ENCODE measurements at places on chromosomes 7 and 10. TPM values are rescaled to one million over a fixed set of nuclear protein-coding genes. Genes with fewer than 3 reads are reported as not detected.

GRCh38 chr10:102504179-102504975, 605 bp downstream of the SUFU start:
- peak; percentile 52 for DNase-seq

GRCh38 chr10:95196046-95196445, 2.0 kb downstream of the ACSM6 start:
- DNase-seq = no peak

- no peak for DNase-seq
Measured at GRCh38 chr7:75652788-75653187, 86.0 kb downstream of the HIP1 start.

DNA sequence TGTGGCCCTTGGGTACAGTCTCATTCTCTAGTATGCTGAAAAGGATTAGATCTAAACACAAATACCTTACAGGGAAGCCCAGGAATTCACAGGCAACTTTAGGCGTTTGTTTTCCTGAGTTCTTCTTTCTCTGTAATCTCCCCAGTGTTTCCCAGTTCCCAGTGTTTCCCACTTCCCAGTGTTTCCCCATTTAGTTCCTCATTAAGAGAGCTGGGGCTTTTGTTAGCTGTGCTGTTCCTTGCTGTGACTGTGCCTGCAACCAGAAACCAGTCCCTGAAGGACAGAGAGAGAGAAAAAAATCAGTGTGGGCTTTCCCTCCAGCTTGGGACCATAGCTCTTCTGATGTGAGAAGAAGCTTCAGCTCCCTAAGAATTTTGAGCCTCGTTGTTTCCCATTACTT, 802.9 kb upstream of the COBL start:
- DNase-seq = no peak

DNA sequence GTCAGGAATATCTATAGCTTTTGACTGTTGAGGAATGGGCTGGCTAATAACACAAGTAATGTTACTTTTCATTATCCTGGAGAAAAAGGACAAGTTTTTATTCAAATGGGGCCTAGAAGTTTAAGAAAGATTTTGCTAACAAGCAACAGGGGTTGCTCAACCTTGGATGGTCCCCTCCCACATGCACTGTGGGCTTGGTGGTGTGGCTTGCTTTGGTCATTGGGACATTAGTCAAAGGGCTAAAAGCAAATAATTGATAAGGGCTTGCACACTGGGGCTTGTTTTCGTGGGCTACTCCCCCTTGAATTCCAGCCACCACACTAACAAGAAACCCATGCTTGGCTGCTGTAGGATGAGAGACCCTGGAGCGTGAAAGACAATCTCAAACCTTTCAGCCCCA, 127.6 kb downstream of the JCAD start:
- no peak for DNase-seq

PLCE1 gene
- total RNA-seq = 2.3 TPM

IFIT1B gene
- 0.37 TPM for total RNA-seq

FOXK1 gene
- 11.6 TPM for total RNA-seq

ZPBP gene
- total RNA-seq = not detected

COPG2 gene
- 50.1 TPM for total RNA-seq

RPEL1 gene
- 0.12 TPM for total RNA-seq

MRC1 gene
- not detected for total RNA-seq

SEMA3C gene
- 116 TPM for total RNA-seq

All from M059J (cell line).